CD8-positive, alpha-beta memory T cell (primary cell): ENCODE measurements at places on chromosomes 2 and 18. TPM values are rescaled to one million over a fixed set of nuclear protein-coding genes. Genes with fewer than 3 reads are reported as not detected.

- H3K4me3 ChIP-seq = no peak overlapping the region
- DNase-seq = no peak
- H3K27me3 ChIP-seq = no peaks in the 10 kb centered on the region
- no peak overlapping the region for H3K27ac ChIP-seq
These were observed 4.0 kb upstream of the NOP58 start for GRCh38 chr2:202261531-202261930.

DNA sequence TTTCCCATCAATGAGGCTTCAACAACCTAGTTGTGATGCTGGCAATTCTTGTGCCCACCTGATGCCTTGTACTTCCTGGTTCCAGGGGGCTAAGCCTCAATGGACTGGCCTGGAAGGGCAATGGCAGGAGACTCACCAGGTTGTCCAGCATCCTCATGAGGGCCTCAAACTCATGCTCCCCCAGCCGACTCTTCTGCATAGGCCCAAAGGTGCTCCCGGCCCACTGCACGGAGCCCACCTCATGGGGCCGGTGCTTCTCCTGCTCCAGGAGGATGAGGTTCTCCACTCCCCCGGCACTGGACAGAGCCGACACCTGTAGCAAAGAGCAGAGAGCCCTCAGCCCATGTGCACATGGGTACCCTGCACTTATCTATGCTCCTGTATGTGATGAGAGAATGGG lies 84.5 kb downstream of the ADD2 start:
- no peaks in the 10 kb centered on the region for H3K36me3 ChIP-seq
- H3K4me1 ChIP-seq = no peaks in the 10 kb centered on the region
- no peaks in the 10 kb centered on the region for H3K27me3 ChIP-seq
- H3K27ac ChIP-seq = no peak overlapping the region

DNA sequence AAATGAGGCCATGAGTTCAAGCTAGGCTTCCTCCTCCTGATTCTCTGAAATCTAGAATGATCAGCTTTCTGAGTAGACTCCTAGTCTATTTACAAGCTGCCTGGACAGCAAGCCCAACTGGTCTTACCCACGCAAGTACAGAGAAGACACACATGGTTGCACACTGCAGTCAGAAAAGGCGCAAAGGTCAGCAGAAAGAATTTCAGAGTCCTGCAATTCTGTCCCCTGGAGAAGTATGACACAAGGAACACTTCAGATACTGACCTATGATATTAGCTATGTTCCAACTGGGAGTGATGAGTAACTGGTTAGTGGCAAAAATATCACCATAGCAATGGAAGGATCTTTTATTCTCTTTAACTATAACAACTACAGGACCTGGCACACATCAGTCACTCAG lies 336.1 kb upstream of the PKDCC start:
- no peak for DNase-seq
- no peaks in the 10 kb centered on the region for H3K4me1 ChIP-seq
- no peaks in the 10 kb centered on the region for H3K27me3 ChIP-seq
- H3K4me3 ChIP-seq = no peak overlapping the region

DNA sequence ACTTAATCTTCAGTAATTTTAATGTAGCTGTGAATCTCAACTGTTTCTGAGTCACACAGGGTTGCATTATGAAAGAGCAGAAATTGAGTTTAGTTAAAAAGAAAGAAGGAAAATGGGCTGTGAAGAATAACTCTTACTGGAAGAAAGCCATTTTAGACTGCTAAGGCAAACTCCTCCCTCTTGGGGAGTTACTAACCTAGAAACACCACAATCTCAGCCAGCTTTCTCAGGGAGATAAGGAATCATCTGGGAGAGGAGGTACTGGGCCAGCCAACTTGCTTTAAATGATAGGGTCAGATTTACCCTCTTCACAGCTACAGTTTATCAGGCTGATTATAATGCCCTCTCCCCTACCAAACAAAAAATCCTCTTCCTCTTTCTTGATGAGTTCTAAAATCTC lies 119.5 kb downstream of the CCDC148 start:
- no peaks in the 10 kb centered on the region for H3K36me3 ChIP-seq
- DNase-seq = no peak
- no peaks in the 10 kb centered on the region for H3K27me3 ChIP-seq
- no peak overlapping the region for H3K27ac ChIP-seq
- H3K4me3 ChIP-seq = no peak overlapping the region
- no peaks in the 10 kb centered on the region for H3K4me1 ChIP-seq

DNA sequence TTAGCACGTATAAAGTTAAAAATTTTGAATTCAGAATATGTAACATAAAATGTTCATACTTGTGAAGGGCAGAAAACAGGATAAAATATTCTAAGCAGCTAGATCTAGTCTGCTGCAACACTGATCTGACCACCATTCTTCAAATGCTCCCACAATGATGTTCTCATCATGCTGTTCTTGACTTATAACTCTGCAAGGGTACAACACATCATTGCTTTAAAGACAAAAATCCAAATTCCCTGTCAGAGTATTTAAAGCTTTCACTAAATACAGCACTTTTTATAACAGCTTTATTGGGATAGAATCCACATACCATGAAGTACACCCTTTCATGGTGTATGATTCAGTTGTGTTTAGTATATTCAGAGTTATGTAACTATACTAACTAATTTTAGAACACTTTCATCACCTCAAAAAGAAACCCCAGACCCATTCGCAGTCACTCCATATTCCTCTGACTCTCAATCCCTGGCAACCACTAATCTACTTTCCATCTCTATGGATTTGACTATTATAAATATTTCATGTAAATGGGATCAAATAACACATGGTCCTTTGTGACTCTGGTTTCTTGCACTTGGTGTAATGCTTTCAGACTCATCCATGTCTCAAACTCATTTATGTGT lies 56.4 kb downstream of the MAP4K3 start:
- DNase-seq = no peak
- no peaks in the 10 kb centered on the region for H3K27me3 ChIP-seq
- H3K4me1 ChIP-seq = no peaks in the 10 kb centered on the region
- no peaks in the 10 kb centered on the region for H3K36me3 ChIP-seq

GRCh38 chr2:105567996-105568494 lies 169.2 kb upstream of the FHL2 start:
- H3K27me3 ChIP-seq = no peaks in the 10 kb centered on the region
- no peaks in the 10 kb centered on the region for H3K4me1 ChIP-seq
- no peaks in the 10 kb centered on the region for H3K36me3 ChIP-seq
- H3K27ac ChIP-seq = no peak overlapping the region
- no peak overlapping the region for H3K4me3 ChIP-seq
- DNase-seq = no peak

DNA sequence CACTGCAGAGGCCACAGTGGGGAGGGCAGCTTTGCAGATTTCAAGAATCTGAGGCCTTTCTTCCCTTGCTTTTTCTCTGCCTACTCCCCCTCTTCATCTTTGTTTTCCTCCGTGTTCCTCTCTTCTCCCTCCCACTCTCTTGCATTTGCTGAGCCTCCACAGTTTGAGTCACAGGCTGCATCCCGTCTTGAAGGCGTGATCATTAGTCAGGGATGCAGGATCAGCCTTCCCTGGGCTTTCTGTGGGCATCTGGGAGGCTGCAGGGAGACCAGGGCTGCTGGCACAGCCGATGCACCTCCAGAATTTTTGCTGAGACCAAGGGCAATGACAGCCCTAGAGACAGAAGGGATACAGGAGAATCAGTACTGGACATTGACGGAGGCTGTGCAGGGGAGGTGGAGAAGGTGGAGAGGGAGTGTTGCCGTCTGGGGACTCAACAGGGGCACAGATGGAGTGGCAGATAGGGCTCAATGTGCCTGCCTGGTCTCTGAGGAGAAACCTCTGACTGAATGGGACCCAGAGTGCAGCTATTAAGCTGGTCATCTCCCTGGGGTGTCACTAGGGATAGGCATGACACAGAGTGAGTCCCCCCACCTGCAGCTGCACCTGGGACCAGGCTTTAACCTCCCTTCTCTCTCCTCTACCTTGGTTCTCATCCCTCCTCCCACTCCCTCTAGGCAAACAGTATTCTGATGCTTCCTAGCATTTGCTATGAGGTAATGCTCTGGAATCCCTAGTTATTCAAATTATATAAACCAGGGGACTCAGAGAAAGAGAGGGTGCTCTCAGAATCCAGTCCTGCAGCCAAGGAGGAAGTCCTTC lies 29.0 kb upstream of the DNAJC27 start:
- no peak for DNase-seq
- H3K36me3 ChIP-seq = no peaks in the 10 kb centered on the region
- peaks cover 5% of the 10 kb centered on the region for H3K27me3 ChIP-seq
- H3K27ac ChIP-seq = no peak overlapping the region

DNA sequence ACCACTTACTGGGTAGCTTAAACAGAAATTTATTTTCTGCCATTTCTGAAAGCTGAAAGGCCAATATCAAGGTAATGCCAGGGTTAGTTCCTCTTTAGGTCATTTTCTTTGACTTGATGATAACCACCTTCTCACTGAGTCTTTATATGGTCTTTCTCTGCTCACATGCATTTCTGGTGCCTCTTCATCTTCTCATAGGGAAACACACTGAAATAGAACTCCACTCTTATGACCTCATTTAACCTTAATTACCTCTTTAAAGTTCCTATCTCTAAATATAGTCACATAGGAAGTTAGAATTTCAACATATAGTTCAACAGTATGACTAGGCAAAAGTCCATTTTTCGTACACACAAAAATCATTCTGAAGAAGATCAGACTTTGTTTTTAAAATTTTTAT lies 616.8 kb upstream of the VRK2 start:
- H3K4me3 ChIP-seq = no peak overlapping the region
- no peaks in the 10 kb centered on the region for H3K4me1 ChIP-seq
- DNase-seq = no peak
- H3K36me3 ChIP-seq = no peaks in the 10 kb centered on the region
- H3K27ac ChIP-seq = no peak overlapping the region
- no peaks in the 10 kb centered on the region for H3K27me3 ChIP-seq

GRCh38 chr2:159075727-159076126 lies 107.3 kb downstream of the TANC1 start:
- no peak for DNase-seq
- H3K27me3 ChIP-seq = no peaks in the 10 kb centered on the region
- H3K4me3 ChIP-seq = no peak overlapping the region
- H3K36me3 ChIP-seq = no peaks in the 10 kb centered on the region

FAM124B gene
- total RNA-seq = not detected

DCDC2C gene
- total RNA-seq = not detected

OSBPL6 gene
- total RNA-seq = 1.2 TPM
